Activated effector memory CD4-positive, alpha-beta T cell treated with anti-CD3 and anti-CD28 coated beads, Interleukin-2, amount 50 U/mL, for 16 hours (primary cell): ENCODE measurements at places on chromosomes 7 and 10.

DNA sequence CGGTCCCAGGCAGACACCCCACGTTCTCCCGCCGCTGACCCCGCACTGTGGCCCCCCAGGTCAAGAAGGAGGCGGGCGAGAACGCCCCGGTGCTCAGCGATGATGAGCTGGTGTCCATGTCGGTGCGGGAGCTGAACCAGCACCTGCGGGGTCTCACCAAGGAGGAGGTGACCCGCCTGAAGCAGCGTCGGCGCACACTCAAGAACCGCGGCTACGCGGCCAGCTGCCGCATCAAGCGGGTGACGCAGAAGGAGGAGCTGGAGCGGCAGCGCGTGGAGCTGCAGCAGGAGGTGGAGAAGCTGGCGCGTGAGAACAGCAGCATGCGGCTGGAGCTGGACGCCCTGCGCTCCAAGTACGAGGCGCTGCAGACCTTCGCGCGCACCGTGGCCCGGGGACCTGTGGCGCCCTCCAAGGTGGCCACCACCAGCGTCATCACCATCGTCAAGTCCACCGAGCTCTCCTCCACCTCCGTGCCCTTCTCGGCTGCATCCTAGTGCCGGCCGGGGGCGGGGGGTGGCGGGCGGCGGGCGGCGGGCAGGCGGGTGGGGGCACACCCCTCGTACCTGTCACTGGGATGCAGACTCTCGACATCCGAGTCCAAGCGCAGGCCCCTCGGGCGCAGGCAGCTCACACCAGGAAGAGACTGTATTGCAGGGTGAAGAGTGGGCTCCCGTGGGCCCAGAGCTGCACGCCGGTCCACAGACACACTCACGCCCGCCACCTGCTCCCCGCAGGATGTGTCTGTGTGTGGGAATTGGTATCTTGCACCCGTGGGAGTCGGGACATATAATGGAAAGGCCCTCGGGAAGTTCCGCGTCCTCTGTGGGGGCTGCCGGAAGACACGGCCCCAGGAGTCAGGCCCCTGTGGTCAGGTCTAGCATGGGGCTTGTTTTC is 9.6 kb downstream of the MAFK start:
- no peak for DNase-seq

GRCh38 chr10:63711867-63712716 is 190.9 kb downstream of the REEP3 start:
- no peak for DNase-seq

- DNase-seq = no peak
Observed at GRCh38 chr10:125846894-125847293, 23.5 kb downstream of the BCCIP start.

GRCh38 chr7:101725921-101726320 is 91.5 kb upstream of the CUX1 start:
- no peak for DNase-seq

GRCh38 chr7:41222746-41223145 is 480.1 kb downstream of the INHBA start:
- DNase-seq = no peak

DNA sequence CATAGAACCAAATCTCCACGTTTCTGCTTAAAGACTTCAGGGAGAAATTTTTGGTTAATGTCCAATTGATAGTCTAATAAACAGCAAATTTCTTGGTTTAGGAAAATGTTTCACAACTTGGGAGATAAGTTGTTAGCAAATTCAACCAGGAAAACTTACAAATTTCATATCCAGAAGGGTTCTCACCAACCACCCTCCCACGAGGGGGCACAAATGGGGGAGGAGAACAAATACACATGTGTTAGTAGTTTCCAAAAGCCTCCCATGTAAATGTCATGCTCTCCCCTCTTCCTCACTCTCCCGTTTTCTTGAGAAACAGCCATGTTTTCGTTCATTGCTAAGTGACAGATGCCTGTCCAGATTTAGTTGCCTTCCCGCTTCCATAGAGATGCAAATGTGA is 10.5 kb downstream of the DOCK4 start:
- no peak for DNase-seq
